ENCODE measurements at places on chromosomes 3 and 15. TPM values are rescaled to one million over a fixed set of nuclear protein-coding genes. Genes with fewer than 3 reads are reported as not detected.

DNA sequence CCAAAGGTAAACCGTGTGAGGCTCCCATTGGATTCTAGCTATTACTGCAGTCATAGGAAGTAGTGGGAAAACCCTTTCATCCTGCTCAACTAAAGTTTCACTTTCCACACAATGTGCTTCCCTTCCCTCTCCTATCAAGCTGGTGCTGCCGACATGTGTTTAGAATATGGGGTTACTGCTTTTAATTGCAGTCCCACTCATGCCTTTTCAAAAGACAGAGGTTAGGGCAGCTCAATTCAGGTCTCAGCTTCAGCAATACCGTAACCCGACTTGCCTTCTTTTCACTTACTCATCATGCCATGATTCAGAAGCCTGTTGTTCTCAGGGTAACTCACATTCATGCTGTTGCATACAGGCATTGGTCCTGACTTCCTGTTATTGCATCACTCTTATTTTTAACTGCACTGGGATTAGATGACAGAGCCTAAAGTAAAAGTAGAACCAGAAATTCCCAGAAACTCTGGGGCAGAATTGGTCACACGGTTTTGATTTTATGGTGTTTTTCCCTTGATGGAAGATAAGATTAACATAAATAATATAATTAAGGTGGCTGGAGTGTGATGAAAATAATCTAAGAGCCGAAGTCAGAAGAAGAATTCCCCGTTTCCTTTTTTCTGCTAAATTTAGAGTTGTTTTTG lies 45.7 kb downstream of the C2CD4B start:
- DNase-seq: peak; percentile 89

DNA sequence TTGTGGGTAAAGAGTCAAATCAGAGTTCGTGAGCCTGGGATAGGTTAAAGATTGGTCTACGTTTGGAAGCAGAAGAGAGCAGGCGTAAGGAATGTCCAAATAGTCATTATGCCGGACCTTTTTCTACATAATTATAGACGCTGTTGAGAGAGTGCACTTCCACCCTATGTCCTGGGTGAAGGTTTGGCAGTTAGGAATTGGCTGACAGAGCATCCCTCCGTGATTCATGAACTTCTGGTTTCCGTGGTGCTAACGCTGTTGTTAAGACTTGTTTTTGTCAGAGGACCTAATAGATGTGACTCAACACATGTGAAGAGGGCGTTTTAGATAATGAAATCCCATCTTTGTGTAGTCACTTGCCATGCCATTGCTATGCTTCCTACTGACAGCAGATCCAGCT lies 1.1 kb downstream of the EAF1 start:
- peak; percentile 39 for DNase-seq

DNA sequence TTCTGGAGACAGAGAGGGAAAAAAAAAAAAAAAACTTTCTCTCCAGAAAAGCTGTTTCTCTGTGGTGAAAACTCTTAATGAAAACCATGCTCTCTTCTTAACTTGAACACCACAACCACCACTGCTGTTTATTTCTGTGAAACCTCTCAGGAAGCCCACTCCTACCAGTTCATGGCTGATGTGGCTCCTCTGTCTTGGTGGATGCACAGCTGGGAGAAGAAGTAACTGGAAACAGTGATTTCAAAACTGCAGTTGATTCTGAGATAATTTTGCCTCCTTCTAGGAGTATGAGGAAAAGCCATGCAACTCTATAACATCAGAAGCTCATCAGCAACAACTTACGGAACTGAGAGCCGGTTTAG lies 40.2 kb upstream of the PYGO1 start:
- no peak for DNase-seq

GRCh38 chr3:186530415-186530814 lies 13.8 kb downstream of the CRYGS start:
- DNase-seq: no peak

DNA sequence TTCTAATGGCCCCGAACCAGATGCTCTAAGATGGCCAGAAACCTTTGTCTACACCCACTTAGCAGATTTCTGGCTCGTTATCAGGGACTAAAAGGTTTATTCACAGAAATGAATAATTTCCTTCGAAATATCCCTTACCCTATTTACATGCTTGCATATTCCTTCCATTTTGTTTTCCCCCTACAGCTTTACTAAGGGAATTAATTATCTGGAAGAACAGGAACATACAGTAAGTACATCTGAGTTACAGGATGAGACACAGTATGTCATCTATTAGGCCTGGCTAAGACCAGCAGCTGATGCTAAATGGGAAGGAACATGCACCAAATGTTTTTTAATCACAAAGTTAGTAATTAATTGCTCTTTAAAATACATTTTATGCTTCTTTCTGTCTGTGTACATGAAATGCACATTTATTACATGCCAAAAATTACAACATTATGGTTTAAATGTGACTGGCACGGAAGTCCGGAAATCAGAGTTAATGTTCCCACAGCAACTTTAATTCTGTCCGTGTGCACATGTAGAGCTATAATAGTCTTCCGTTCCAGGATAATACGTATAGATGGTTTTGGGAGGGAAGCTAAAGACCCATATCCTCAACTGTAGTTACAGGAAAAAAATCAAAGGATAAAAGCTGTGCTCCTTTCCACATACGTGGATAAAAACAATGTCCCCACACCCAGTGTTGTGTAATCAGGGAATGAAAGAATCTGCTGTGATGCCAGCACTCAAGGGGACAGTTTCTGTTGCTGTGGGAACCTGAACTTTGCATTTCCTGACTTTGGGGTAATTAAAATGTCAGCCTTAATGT lies 82.0 kb downstream of the TIGIT start:
- no peak for DNase-seq

GRCh38 chr15:91864664-91865063 lies 11.2 kb downstream of the SLCO3A1 start:
- DNase-seq: no peak

DNA sequence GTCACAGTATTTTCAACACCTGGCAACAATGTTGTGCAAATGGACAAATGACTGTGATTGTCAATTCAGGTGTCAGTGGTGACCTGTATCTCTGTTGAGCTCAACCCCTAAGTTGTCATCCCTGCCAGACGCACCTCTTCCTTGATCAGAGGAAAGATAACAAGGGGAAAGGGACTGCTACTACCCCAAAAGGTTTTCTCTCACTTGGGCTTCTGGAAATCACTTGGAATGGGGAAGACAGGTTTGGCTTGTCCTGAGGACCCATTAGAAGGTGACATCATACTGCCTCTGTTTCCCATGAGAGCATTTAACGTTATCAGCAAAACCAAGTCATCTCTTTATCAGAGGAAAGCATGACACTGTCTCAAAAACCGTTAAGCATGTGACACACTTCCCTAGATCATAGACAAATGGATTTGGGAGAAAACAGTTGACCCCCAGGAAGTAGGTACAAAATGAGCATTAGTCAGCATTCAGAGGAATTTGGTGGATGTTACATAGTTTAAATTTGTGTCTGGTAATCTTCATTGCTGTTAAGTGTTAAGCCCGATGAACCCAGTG lies 769.5 kb downstream of the GRM7 start:
- DNase-seq: peak; percentile 0

The GRIP2 gene
- total RNA-seq: not detected

The IL17RE gene
- 0.18 TPM for total RNA-seq

The RPL29 gene
- 865 TPM for total RNA-seq

The CP gene
- not detected for total RNA-seq

The BLOC1S6 gene
- total RNA-seq: 67.6 TPM

The FBXL22 gene
- not detected for total RNA-seq
